ENCODE measurements at places on chromosomes 5 and 9. TPM values are rescaled to one million over a fixed set of nuclear protein-coding genes. Genes with fewer than 3 reads are reported as not detected.

NUTM2G gene
- total RNA-seq, result not detected

WDR38 gene
- not detected for total RNA-seq

PCDHA12 gene
- not detected for total RNA-seq

FOXD4L6 gene
- total RNA-seq, result 0.18 TPM

PSIP1 gene
- total RNA-seq, result 112 TPM

DNA sequence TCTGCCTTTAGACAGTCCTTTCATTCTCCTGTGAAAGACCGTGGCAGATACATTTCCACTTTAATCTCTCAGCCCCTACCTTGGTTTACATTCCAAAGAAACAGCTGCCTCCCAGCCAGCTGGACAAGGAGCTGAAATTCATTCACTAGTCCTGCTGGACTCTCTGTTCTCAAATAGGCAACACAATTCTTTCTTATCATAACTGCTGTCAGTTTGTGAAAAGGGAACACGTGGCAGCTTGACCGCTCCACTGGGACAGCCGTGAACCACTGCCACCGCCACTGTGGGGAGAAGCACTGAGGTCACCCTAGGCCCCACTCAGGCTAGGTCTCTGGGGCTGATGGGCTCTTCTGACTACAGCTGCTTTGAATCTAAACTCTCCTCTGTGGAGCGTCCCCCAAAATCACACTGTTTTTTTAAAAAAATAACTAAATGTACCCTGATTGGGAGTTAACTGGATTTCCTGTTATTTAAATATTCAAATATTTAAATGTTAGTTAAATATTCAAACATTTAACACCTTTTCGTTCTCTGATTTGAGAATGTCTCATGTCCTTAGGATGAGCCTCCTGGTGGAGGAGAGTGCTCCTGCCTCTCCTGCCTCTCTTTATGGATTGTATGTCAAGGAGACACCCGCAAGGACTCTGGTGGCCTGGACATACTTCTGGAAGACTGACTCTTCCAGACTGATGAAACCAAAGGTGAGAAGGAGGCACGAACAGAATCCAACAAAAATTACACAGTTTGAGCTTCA is 120.1 kb downstream of the BOD1 start:
- H3K36me3 ChIP-seq, result no peaks in the 10 kb centered on the region
- peaks cover 5% of the 10 kb centered on the region for H3K27me3 ChIP-seq
- no peak for DNase-seq
- no peaks in the 10 kb centered on the region for H3K4me1 ChIP-seq

- H3K4me1 ChIP-seq, result peaks cover 45% of the 10 kb centered on the region
- H3K4me3 ChIP-seq, result peak overlapping the region; percentile 95
- H3K27me3 ChIP-seq, result peaks cover 2% of the 10 kb centered on the region
- peak overlapping the region; percentile 93 for H3K27ac ChIP-seq
Measured at GRCh38 chr5:123512611-123513461, 859 bp downstream of the CSNK1G3 start.

DNA sequence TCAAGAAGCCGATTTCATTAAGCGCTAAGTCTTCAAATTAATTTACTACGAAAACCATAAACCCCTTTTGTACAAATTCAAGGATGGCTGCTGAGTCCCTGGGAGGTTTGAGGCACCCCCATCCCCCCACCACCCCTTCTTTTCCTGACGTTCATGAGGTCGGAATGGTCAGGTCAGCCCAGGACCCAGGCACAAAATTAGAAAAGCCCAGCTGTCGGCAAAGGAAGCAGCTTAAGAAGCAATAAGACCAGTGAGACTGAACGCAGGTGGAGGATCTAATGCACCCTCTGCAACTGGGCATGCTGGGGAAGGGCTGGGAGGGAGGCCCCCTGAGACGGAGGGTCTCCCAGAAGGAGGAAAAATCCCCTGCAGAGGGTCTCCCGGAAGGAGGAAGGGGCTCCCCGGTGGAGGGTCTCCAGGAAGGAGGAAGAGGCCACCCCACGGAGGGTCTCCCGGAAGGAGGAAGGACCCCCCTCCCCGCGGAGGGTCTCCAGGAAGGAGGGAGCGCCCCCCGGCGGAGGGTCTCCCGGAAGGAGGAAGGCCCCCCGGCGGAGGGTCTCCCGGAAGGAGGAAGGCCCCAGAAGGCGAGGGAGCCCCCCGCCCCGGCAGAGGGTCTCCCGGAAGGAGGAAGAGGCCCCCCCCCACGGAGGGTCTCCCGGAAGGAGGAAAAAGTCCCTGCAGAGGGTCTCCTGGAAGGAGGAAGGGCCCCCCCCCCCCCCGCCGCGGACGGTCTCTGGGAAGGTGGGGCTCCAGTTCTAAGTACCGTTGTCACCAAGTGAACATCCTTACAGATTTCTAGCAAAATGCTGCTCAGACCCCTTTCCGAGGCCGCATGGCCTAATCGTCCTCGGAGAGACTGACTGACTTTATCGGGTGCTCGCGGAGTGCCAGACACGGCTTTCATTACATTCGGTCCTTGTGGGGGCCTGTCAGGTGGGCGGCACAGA is 74.4 kb upstream of the FCN1 start:
- H3K36me3 ChIP-seq, result no peaks in the 10 kb centered on the region
- H3K4me1 ChIP-seq, result no peaks in the 10 kb centered on the region
- H3K27ac ChIP-seq, result no peak overlapping the region
- no peak for DNase-seq
- H3K27me3 ChIP-seq, result no peaks in the 10 kb centered on the region

DNA sequence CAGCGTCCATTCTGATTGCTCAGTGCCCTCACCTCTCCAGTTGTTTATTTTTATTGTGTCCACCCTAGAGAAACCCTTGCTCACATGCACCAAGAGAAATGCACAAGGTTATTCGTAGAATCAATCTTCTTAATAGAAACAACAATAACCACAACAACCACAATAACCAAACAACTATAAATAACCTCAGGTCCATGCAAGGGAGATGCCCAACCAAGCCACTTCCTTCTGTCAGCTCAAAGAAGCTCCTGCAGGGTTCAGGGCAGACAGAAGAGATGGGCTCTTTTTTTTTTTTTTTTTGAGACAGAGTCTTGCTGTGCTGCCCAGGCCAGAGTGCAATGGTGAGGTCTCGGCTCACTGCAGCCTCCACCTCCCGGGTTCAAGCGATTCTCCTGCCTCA is 14.9 kb upstream of the TCOF1 start:
- H3K27ac ChIP-seq, result no peak overlapping the region
- peaks cover 15% of the 10 kb centered on the region for H3K4me1 ChIP-seq
- no peak for DNase-seq
- H3K4me3 ChIP-seq, result no peak overlapping the region
- H3K27me3 ChIP-seq, result peaks cover 7% of the 10 kb centered on the region

GRCh38 chr5:141623186-141623585 is 4.4 kb upstream of the DIAPH1 start:
- H3K36me3 ChIP-seq, result peaks cover 70% of the 10 kb centered on the region
- peak overlapping the region; percentile 11 for H3K4me3 ChIP-seq
- H3K4me1 ChIP-seq, result peaks cover 26% of the 10 kb centered on the region
- H3K27ac ChIP-seq, result peak overlapping the region; percentile 84
- H3K27me3 ChIP-seq, result no peaks in the 10 kb centered on the region

DNA sequence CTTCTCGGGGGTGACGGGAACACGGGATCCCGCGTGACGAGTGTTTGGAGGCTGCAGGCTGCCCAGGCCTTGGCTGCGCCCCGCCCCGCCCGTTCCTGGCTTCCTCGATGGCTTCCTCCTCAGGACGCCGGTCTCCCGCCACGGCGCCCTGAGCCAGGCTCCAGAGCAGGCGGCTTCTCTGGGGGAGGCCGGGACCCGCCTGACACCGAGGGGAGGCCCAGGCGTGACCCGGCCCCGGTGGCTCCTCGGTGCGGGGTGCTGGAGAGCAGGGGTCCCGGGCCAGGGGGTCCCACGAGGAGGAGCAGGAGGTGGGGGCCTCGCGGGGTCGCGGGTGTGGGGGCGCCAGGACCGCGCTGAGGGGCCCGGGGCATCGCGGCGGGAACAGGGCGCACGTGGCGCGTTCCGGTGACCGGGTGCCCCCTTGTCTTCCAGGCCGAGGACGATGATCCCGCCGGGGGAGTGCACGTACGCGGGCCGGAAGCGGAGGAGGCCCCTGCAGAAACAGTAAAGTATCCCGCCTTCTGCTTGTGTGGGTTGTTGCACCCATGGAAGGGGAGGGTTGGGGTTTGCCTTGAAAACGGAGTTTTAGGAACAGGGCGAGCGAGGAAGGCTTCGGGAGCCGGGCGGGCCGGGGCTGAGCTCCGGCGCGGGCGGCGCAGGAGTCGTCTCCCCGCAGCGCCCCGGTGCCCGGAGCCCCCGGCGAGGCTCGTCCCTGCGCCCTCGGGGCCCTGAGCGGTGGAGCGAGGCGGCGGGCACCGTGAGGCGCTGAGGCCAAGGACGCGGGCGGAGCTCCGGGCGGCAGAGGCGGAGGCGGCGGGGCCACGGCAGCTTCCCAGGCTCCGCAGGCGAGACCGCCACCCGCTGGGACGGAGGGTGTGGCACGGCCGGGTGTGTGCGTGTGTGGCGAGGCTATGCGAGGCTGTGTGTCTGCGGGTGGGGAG is 22.2 kb downstream of the AHRR start:
- peak; percentile 65 for DNase-seq
- H3K4me3 ChIP-seq, result peak overlapping the region; percentile 80
- H3K27ac ChIP-seq, result peak overlapping the region; percentile 86
- peaks cover 54% of the 10 kb centered on the region for H3K4me1 ChIP-seq

DNA sequence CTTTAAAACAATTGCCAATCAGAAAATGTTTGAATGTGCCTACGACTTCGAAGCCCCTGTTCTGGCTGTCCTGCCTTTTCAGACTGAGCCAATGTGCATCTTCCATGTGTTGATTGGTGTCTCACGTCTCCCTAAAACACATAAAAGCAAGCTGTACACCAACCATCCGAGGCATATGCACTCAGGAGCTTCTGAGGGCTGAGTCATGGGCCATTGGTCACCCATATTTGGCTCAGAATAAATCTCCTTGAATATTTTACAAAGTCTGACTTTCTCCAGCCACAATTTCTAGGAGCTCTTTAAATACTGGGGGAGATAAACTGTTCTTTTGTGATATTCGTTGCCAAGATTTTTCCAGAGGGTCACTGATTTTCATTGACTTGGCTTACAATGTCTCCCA is 53.9 kb downstream of the C9orf57 start:
- H3K4me3 ChIP-seq, result no peak overlapping the region
- H3K4me1 ChIP-seq, result no peaks in the 10 kb centered on the region
- H3K27ac ChIP-seq, result no peak overlapping the region

GRCh38 chr9:128219831-128220230 is 16.7 kb downstream of the DNM1 start:
- H3K36me3 ChIP-seq, result no peaks in the 10 kb centered on the region
- H3K27ac ChIP-seq, result no peak overlapping the region
- H3K27me3 ChIP-seq, result no peaks in the 10 kb centered on the region
- H3K4me3 ChIP-seq, result no peak overlapping the region
- no peak for DNase-seq

- no peak overlapping the region for H3K4me3 ChIP-seq
- H3K36me3 ChIP-seq, result no peaks in the 10 kb centered on the region
- H3K27me3 ChIP-seq, result no peaks in the 10 kb centered on the region
- H3K27ac ChIP-seq, result no peak overlapping the region
- no peak for DNase-seq
Measured at GRCh38 chr5:23027331-23027730, 174.2 kb upstream of the CDH12 start.

DNA sequence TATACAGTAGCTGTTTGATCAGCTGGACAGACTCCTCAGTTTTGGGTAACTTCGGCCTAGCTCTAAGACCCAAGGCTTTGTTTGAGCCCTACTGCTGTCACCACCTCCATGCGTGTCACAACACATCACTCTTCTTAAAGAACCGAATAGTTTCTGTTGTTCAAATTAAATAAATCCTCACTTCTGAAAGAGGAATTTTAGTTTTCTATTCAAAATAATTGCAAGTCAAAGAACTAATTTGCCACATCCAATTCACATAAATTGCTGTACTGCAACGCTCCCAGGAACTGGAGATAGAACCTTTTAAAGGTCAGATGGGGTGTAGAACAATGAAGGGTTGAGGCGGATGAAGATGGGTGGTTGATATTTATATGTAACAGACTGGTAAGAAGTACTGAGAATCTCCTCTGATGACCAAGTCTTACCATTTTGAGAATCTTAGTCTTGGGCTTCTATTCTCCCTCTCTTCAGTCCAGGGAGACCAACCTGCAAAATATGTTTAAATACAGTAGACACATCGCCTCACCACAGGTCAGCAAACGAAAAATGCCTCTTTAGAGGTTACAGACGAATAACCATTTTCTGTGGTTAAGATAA is 1.6 kb downstream of the NREP start:
- no peak for DNase-seq
- peak overlapping the region; percentile 86 for H3K4me3 ChIP-seq
- no peaks in the 10 kb centered on the region for H3K27me3 ChIP-seq

DNA sequence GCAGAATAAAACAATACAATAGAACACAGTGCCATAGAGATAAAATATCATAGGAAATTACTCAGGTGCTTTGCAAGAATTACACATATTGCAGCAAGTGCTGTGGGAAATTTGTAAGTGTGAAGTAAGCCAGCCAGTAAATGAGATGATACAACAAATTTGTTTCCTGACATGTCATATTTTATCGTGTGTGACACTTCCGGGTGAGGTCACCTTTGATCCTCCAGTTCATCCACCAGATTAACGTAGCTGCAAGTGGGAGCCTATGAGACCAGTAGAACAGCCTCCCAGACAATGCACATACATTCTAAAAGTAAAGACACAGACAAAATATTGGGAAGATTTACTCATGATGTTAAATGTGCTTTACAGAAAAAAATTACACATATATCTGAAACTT is 72.2 kb downstream of the PRDM9 start:
- H3K4me3 ChIP-seq, result no peak overlapping the region
- DNase-seq, result no peak
- H3K4me1 ChIP-seq, result no peaks in the 10 kb centered on the region
- H3K36me3 ChIP-seq, result no peaks in the 10 kb centered on the region
- no peak overlapping the region for H3K27ac ChIP-seq
- no peaks in the 10 kb centered on the region for H3K27me3 ChIP-seq

- H3K36me3 ChIP-seq, result peaks cover 36% of the 10 kb centered on the region
- no peaks in the 10 kb centered on the region for H3K27me3 ChIP-seq
- H3K4me1 ChIP-seq, result peaks cover 48% of the 10 kb centered on the region
- H3K27ac ChIP-seq, result no peak overlapping the region
- no peak overlapping the region for H3K4me3 ChIP-seq
Measured at GRCh38 chr9:128099932-128100491, 27.5 kb downstream of the PTGES2 start.

DNA sequence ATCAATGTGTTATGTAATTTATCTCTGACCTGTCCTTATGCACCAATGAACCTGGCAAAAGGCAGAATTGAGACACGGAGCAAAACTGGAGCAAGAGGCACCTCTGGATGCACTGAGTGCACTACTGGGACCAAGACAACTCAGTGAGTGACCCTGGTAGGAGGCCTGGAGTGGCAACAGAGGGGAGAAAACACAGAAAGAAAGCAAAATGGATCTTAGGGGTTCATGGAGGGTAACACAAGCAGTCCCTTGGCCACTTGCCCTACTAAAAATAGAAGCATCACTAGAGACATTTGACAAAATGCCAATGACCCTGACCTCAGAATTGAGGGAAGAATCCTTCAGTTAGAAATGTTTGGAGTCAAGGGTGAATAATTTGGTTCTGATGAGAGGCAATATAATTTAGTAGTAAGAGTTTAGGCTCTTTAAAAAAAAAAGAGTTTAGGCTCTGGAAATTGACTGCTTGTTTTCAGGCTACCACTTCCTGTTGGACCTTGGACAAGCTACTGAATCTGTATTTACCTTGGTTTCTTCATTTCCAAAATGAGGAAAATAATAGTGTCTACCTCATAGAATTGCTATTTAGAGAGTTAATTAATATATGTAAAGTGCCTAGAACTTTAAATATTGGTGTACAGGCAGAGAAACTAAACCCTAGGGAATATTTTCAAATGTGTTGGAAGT is 234.9 kb upstream of the TARS1 start:
- no peak for DNase-seq
- no peaks in the 10 kb centered on the region for H3K27me3 ChIP-seq
- no peak overlapping the region for H3K4me3 ChIP-seq
- H3K27ac ChIP-seq, result no peak overlapping the region

GRCh38 chr9:138003485-138004190 is 126.1 kb downstream of the CACNA1B start:
- no peaks in the 10 kb centered on the region for H3K4me1 ChIP-seq
- DNase-seq, result peak; percentile 4
- H3K36me3 ChIP-seq, result no peaks in the 10 kb centered on the region
- H3K4me3 ChIP-seq, result no peak overlapping the region

All from activated T-helper 2 cell treated with anti-CD3 and anti-CD28 coated beads, Interferon-gamma antibody, Interleukin-2, Interleukin-4, amounts not matched to agents 10 μg/mL and 5 μg/mL and 100 μg/mL, durations not matched to agents 14 hours and 24 hours and 36 hours (primary cell).